ENCODE measurements at places on chromosomes 11 and 22.

- DNase-seq, result no peak
Measured at GRCh38 chr11:71309611-71310010, 57.2 kb upstream of the SHANK2 start.

DNA sequence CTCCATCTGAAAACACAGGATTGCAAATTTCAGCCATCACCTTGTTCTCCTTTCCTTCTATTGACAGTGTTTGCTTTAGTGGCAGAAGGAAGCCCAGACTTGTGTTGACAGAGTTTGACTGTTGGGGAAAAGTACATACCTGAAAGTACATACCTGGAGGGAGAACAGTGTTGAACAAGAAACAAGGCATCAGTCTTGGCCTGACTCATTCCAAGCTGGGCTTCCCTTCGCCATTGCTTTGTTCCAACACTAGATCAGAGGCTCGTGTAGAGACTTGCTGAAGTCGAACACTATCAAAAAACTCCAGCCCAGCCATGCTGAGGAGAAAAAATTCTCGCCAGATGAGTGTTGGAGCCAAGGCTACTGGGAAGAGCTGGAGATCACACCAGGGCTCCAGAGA, 133.4 kb downstream of the BBOX1 start:
- no peak for DNase-seq

DNA sequence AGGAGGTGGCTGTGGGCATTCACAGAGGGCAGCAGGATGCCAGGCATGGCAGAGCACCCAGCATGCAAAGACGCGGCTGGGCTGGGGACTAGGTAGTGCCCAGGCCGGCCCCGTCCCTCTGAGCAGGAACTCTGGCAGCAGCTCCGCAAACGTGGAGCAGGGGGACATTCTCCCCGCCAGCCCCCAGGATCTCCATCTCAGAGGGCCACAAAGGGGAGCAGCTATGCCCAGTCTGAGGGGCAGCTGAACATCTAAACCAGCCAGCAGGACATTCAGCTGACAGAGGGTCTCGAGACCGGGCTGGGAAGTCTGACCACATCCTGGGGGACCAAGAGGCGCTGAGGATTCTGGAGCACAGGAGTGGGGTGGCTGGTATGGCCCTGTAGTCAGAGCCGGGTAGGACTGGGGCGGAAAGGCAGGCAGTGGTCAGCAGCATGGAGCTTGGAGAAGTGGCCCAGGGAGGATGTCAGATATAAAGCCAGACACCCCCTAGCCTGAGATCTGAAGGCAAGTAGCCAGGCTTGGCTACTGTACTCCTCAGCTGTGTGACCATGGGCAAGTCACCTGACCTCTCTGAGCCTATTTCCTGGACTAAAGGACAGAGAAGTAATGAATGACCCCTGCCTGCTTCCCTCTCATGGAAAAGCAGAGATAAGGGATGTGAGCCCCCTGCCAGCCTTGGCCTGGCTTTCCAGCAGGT, 10.2 kb downstream of the PMM1 start:
- no peak for DNase-seq

DNA sequence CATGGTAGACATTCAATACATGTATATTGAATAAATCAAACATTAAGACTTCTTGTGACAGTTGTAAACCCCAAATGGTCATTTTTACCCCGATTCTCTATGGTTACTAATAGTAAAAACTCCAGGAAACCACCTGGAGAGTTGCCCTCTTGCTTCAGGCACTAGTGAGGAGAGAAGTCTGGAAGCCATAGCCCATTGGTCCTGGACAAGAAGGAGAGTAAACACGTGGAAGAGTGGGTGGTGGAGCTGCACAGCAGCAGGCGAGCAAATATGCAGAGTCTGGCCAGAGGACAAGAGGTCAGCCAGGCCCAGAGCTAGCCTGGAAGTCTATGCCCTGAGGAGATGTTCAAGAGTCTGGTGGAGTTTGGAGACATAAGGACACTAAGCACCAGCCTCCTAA, 17.7 kb downstream of the DCHS1 start:
- DNase-seq, result no peak

GRCh38 chr22:16915701-16916100, 90.5 kb upstream of the XKR3 start:
- no peak for DNase-seq

DNA sequence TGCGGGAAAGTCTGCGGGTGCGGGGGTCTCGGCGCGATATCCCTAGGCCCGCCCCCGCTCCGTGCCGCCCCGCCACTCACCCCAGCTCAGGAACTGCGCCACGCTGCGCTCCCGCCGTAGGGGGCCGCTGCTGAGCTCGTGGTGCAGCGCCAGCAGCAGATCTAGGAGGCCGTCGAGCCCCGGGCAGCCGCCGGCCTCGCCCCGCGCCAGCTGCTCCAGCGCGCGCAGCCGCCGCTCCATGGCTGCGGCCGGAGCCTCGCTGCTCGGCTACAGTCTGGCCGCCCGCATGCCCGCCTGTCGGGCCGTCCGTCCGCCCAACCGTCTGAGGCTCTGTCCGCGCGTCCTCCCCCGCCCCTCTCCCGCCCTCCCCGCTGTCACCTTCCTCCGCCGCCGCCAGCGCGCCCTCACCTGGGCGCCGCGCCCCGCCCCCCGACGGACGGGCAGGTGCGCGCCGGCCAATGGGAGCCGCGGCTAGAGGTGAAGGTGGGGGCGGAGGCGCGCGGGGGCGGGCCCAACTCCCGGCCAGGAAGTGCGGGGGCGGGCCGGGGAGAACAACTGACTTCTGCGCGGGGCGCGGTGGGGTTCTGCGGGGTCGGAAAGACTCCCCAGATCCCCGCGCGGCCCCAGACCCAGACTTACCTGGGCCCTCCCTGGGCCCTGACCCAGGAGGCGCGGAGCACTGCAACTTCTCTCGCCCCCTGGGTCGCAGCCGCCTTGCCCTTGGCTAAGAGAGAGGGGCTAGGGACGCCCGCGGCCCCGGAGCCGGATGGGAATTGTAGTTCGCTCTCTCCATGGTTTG, at the start of gene CDC42BPG:
CDC42BPG (minus strand) TSS at position 324 of the 799 bp plus-strand sequence; CDS start at position 240, 84 bp downstream.
- no peak for DNase-seq

DNA sequence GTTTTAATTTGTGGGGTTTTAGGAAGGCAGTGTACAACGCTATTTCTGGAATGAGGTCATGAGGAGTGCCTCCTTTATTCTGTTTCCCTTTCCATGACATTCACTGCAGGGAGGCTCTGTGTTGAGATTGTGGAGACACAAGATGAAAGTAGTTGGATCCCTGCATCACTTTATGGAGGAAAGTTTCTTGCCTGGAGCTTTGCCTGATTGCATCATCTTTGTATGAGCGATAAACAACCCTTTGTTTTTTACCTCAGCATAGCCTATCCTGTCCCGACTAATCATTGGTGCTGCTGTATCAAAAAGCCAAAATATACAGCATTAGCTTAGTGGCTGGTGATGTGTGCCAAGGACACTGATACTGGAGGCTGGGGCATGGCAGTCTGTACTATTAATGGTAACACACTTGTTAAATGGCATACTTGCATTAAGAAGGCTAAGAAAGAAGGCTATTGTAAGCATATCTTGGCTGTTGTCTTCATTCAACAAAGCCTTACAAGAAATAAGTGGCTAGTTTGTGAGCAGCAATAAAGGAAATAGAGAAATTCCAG, 31.2 kb upstream of the SLC5A4 start:
- no peak for DNase-seq

DNA sequence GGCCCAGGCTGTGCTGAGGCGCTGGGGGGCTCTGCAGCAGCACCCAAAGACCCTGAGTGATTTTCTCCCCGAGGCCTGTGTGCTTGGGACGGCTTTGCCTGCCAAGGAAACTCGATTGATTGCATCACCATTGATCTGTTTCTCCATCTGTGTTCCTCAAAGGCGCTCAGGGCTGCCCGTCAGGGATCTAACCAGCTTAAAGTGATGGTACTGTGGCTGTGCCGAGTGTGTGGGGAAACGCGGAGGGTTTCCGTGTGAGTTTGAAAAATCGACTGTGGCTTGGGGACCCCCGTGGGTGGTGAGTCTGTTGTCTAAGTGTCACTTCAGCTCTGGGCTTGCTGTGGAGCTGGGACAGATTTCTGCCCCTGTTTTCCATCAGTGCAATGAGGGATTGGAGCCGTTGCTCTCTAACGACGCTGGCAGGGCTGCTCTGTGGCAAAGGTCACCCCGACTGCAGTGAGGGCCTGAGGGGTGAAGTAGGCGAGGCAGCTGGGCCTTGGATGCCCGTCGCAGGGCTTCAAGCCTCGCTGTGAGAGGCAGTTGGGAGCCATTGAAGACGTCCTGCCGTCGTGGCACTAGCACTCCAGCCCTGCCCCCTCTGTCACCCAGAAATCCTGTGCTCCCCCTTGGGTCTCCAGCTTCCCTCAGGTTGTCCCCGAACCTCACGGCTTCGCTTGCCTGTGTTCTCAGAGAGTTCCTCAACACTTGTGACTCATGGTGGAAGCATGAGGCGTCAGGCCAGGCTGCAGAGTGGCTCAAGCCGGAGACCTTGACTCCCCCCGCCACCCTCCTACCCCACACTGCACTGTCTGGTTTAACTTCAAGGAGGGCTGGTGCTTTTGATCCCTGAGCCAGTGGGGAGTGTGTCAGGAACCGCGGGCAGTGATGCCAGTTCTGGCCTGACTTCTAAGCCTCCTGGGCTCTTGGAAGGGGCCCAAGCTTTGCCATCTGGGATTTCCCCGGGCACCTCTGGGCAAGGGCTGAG, 21.8 kb downstream of the CACNA1I start:
- DNase-seq, result peak; percentile 26

GRCh38 chr22:36541831-36542411, 13.0 kb upstream of the EIF3D start:
- DNase-seq, result peak; percentile 76

- DNase-seq, result no peak
Measured at GRCh38 chr11:36803084-36803483, 205.0 kb upstream of the RAG2 start.

- no peak for DNase-seq
Measured at GRCh38 chr11:22795914-22796313, 33.7 kb downstream of the SVIP start.

DNA sequence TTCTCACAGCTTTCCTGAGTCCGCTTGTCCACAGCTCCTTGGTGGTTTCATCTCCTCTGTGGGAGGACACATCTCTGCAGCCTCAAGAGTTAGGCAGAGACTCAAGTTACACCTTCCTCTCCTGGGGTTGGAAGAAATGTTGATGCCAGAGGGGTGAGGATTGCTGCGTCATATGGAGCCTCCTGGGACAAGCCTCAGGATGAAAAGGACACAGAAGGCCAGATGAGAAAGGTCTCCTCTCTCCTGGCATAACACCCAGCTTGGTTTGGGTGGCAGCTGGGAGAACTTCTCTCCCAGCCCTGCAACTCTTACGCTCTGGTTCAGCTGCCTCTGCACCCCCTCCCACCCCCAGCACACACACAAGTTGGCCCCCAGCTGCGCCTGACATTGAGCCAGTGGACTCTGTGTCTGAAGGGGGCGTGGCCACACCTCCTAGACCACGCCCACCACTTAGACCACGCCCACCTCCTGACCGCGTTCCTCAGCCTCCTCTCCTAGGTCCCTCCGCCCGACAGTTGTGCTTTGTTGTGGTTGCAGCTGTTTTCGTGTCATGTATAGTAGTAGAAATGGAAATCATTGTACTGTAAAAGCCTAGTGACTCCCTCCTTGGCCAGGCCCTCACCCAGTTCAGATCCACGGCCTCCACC, 11.7 kb downstream of the RASD2 start:
- peak; percentile 31 for DNase-seq

GRCh38 chr11:111793863-111794262, 27.7 kb upstream of the PPP2R1B start:
- no peak for DNase-seq

DNA sequence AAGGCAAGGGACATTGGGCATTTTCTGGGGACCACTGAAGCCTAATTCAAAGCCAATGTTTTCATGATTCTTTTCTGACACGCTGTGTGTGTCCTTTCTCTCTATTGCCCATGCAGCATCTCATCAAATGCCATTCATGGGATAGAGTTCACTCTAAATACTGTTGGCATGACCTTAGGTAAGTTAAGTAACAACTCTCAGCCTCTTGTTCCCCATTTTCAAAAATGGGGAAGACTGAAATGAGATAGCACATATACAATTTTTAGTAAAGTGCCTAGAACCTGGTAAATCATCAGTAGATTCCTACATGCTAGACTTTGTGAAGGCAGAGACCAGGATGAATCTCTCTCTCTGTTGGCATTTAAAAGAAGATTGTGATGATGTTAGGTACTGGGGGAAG, 12.7 kb upstream of the OR52K2 start:
- no peak for DNase-seq

- no peak for DNase-seq
Measured at GRCh38 chr11:76756341-76756741, 26.8 kb upstream of the TSKU start.

GRCh38 chr11:64926689-64927088, 2.2 kb downstream of the PPP2R5B start:
- DNase-seq, result no peak

Data from skeletal muscle cell (primary cell).